ENCODE measurements at places on chromosomes 12 and 14. TPM values are rescaled to one million over a fixed set of nuclear protein-coding genes. Genes with fewer than 3 reads are reported as not detected.

Gene CACNA1C
- 10.1 TPM for total RNA-seq

Gene MGAT4C
- not detected for total RNA-seq

Gene SCYL2
- total RNA-seq: 12.1 TPM

Gene CGRRF1
- total RNA-seq: 10.9 TPM

Gene SIX4
- 8.5 TPM for total RNA-seq

Gene IL23A
- 0.09 TPM for total RNA-seq

Gene CCDC197
- not detected for total RNA-seq

Gene CLEC4C
- total RNA-seq: not detected

Gene FBLN5
- total RNA-seq: 15.9 TPM

Gene RAD9B
- 0.69 TPM for total RNA-seq

Gene GZMB
- not detected for total RNA-seq

Gene TOMM20L
- not detected for total RNA-seq

Gene MYH6
- total RNA-seq: not detected

Gene SLC2A14
- not detected for total RNA-seq

Gene TPPP2
- total RNA-seq: not detected

Gene RIC8B
- 9.3 TPM for total RNA-seq

Gene C12orf50
- not detected for total RNA-seq

Gene CD27
- not detected for total RNA-seq

Gene PRH2
- total RNA-seq: 0.63 TPM

Gene MIP
- total RNA-seq: not detected

Gene GLT8D2
- 82.3 TPM for total RNA-seq

Gene GLS2
- total RNA-seq: 0.16 TPM

Gene TULP3
- 14.3 TPM for total RNA-seq

Gene OR6C6
- total RNA-seq: not detected

Gene KCNA1
- total RNA-seq: not detected

Gene TMEM63C
- total RNA-seq: 0.32 TPM

Gene CEP170B
- 7.1 TPM for total RNA-seq

Gene GLIPR1L1
- total RNA-seq: not detected
